ENCODE measurements at places on chromosomes 6 and 20.

DNA sequence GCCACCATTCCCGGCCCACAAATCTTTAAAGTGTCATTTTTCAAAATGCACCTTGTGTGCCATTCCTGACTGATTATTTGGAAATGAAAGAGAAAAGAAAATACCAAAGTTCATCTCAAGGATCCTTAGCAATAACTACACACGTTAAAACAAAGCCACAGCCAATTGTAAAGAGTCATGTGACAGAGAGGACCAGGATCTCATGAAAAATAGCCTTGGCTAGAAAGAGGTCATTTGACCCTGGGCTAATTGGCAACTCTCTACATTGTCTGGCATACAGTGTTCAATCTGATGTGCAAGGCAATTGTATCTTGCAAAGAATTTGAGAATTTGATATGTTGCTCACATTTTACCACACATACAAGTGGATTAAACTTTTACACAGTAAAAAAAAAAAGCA is 31.6 kb upstream of the HLA-G start:
- DNase-seq, result no peak

- DNase-seq, result no peak
Observed at GRCh38 chr6:43983632-43984031, 143.6 kb downstream of the MRPL14 start.

- DNase-seq, result peak; percentile 92
Observed at GRCh38 chr20:34876406-34877282, at the start of gene ACSS2. Gene ACSS2, plus strand, starts transcription at chr20:34876612. Its CDS starts 34 bp downstream, at chr20:34876646.

DNA sequence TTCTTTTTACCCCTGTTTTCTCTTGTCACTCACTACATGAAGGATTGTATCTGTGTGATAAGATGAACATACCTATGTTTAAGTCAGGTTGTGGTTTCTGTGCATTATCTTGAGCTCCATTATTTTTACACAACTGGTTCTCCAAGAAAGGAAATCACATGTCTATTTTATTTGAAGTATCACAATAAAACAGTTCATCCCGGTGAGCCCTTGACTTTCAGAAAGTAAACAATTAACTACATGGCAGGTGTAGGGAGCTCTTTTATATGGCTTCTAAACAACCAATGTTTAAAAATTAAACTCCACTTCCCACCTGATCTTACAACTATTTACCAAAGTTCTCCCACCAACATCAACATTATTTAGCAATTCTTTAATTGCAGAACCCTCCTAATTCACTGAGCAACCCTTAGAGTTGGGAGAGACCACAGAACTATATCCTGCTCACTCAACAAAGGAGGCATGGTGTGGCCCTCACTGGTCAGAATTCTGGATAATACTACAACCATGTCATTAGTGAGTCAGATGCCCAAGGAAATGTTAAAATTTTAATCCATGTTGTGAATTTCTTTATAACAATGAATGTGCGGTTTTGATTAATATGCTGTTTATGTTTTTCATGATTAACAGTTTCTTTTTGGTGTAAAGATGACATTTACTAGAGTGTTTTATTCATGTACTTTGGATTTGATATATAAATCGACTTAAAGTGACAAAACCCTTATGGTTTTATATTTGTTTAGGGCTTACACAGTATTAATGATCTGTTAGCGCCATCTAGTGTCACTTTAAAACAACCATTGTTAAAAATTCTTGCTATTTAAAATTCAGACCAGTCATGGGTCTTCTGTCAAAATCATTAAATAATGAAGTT is 50.0 kb upstream of the SCGN start:
- peak; percentile 58 for DNase-seq

DNA sequence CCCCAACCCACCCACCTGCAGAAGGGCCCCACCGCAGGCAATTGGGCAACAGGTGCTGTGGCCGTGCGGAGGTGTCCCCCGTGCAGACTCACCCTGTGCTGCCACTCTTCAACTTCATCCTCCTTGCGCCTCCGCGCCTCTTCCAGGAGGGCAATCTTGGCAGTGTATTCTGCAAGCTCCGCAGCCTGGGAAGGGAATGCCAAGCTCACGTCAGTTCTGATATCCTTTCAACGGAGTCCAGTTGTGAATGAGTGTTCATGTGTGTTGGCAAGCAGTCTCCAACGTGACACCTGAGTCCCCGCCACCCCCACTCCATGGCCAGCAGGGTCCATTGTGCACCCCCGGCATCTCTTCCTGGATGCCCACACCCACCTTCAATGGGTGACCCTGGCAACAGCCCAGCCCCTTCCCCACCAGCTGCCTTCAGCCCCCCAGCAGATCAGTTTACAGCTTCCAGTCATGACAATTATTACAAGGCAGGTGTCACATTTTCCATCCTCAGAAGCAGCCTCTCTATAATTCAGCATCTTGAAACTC is 49.9 kb downstream of the EZR start:
- DNase-seq, result no peak

- DNase-seq, result no peak
Observed at GRCh38 chr6:128822271-128822670, 60.7 kb upstream of the LAMA2 start.

DNA sequence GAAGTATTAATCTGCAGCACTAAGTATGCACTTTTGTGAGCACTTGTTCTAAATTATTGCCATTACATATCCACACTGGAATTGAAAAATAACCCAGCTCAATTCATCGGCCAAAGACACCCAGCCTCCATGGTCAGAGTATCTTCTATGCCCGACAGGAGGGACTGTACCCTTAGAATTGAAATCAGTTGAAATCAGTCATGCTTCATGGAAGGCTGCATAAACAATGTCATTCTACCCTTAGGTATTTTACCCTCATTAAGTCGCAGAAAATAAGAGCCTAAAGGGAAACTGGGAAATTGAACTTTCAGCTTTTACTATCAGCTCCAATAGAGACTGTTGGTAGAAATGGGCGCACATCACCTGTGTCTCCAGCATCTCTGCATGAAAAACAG is 2.9 kb upstream of the RAMACL start:
- DNase-seq, result no peak

DNA sequence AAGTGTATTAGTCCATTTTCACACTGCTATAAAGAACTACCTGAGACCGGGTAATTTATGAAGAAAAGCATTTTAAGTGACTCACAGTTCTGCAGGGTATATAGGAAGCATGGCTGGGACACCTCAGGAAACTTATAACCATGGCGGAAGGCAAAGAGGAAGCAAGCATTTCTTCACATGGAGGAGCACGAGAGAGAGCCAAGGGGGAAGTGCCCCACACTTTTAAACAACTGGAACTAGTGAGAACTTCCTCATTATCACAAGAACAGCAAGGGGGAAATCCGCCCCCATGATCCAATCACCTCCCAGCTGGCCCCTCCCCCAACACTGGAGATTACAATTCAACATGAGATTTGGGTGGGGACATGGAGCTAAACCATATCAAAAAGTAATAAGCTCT is 28.3 kb upstream of the B3GAT2 start:
- DNase-seq, result no peak

DNA sequence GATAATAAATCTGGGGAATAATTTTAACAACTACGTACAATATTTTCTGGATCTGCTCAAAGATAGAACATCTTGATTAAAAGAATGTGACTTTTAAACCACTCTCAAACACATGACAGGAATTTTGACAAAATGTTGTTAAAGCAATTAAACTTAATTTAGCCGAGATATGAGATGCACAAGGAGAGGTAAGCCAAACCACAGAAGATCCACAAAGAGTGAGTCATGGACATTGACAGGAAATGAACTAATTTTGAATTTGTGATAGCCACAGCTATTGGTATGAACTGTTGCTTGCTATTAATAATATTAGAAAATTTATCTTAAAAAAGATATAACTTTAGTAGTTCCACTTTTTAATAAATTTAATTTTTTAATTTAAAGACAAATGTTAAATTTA is 27.8 kb upstream of the VGLL2 start:
- DNase-seq, result no peak

DNA sequence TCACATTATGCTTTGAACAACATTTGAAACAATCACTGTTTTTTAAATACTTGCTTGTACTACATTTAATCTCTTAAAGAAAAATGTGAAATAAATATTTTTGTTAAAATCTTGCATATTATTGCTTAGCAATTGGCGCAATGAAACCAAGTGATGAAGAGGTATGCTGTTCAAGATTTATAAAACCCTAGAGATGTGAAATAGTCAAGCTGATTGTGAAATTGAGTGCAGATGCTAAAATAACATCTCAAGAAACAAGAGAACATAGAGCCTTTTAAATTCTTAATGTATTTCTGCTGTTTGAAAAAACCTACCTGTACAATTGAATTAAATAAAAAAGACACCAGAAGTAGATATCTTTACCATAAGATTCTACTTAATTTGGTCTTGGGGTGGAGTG is 179.2 kb upstream of the MCHR2 start:
- DNase-seq, result no peak

GRCh38 chr6:35463292-35463691 is 4.9 kb upstream of the RPL10A start:
- DNase-seq, result no peak

DNA sequence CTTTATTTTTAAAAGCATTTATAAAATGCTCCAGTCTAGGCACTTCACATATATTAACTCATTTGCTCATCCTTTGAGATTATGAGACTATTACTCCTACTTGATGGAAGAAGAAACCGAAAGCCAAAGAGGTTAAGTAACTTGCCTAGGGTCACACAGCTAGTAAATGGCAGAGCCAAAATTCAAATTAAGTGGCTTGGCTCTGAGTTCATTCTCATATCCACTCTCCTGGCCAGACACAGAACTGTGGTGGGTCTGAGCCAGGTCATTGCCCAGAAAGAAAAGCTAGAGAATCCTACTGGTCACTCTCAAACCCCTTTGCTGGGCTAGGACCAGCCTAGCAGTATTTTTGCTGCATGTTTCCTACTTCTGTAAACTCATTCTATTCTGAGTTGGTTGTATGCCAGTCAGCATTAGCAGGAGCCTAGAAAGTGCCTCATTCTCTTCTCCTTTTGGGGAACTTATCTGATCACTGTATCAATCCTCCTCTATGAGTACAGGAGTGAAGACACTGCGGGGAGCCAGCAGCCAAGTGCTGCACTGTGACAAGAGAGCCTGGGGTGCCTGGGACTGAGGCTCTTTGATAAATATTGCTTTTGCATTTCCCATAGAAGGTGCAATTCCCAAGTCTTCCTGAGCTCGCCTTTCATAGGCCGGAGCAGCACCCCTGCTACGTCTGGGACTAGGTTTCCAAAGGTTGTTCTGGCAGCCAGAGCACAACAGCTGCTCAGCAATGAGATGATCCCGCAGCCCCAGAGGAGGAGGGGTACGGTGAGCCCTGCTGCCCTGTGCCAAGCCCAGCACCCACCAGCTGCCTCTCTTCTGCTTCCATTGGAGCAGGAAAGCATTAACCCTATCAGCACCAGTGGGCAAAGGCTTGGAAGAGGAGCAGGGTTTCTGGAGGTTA is 728.3 kb downstream of the MAFB start:
- peak; percentile 14 for DNase-seq

DNA sequence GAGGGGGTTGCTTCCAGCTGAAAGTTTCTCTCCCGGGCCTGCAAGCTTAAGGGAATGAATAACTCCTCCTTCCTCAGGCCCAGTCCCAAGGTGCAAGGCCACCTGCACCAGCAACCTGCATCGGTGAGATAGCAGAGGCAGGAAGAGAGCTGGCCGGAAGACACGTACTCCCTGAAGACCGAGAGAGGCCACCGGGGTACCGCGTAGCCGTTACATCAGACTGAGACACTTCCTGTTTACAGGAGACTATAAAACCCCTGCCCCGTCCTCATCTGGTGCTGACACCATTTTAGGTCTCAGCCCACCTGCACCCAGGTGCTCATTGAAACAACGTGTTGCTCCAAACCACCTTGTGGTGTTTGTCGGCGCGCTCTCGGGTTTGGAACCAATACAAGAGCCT is 60.5 kb upstream of the PRND start:
- peak; percentile 36 for DNase-seq

- DNase-seq, result no peak
Observed at GRCh38 chr20:52724541-52724940, 247.6 kb upstream of the TSHZ2 start.

- DNase-seq, result no peak
Observed at GRCh38 chr6:119542037-119542436, 192.5 kb upstream of the MAN1A1 start.

DNA sequence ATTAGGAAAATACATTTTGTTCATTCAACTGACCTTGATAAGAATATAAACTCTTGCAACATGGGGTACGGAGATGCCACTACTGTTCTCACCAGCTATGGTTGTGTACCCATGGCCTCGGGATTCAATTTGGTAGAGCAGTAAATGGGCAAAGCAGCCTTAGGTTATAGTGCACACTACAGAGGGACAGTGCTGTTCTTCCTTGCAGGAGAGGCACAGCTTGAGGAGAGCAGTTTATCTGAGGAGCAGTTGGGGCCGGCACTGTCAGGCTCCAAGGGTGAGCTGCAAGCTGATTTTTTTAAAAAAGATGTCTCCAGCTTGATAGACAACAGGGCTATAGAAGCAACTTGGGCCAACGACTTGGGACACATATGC is 82.4 kb downstream of the SLC35B3 start:
- DNase-seq, result no peak

- peak; percentile 52 for DNase-seq
Observed at GRCh38 chr6:163231356-163232014, 183.0 kb upstream of the QKI start.

- DNase-seq, result no peak
Observed at GRCh38 chr6:124682751-124683150, 279.5 kb upstream of the RNF217 start.

DNA sequence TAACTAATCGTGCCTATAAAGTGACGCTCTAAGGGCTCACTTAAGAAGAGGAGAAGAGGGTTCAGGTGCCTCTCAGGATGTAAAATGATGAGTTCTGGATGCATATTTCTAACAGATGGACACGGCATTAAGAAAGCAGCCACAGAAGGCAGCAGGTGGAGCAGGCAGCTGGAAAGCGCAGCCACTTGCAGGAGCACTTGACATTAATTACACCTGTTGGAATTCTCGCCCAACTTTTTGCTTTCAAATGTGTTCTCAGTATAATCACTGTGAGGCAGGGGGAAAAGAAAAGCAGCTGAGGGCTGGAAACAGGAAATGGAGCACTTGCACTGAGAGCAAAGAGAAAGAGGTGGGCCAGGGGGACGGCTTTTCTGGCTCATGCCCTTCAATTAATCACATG is 164.2 kb downstream of the NKAIN2 start:
- no peak for DNase-seq

GRCh38 chr6:99282479-99283062 is 66.9 kb downstream of the FAXC start:
- peak; percentile 15 for DNase-seq

- DNase-seq, result no peak
Observed at GRCh38 chr6:168195712-168196111, 116.7 kb upstream of the FRMD1 start.

DNA sequence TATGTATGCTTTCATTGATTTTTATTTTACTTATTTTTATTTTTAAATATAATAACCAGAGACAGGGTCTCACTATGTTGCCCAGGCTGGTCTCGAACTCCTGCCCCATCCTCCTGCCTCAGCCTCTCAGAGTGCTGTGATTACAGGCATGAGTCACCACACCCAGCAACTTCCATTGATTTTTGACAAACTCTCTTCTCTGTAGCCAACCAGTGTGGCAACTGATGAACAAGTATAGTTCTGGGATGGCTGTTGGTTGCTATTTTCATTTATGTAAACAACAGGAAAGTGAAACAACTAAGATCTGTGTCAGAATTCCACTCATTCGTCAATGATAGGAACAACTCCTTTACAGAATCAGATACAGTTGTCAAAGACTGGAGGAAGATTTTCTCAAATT is 356.7 kb upstream of the JARID2 start:
- no peak for DNase-seq
